SK-N-SH (cell line): ENCODE measurements at places on chromosomes 3 and 15. TPM values are rescaled to one million over a fixed set of nuclear protein-coding genes. Genes with fewer than 3 reads are reported as not detected.
A peak's percentile ranks its signal among the peaks of the same experiment; 100 is the strongest.

- no peak overlapping the region for H3K4me3 ChIP-seq
- no peak overlapping the region for H3K27ac ChIP-seq
- H3K36me3 ChIP-seq, result no peaks in the 10 kb centered on the region
- no peaks in the 10 kb centered on the region for H3K4me1 ChIP-seq
- no peak for DNase-seq
- no peaks in the 10 kb centered on the region for H3K27me3 ChIP-seq
These were observed 1142.9 kb downstream of the SI start for GRCh38 chr3:163935411-163935810.

- no peak for DNase-seq
- no peak overlapping the region for H3K27ac ChIP-seq
- no peaks in the 10 kb centered on the region for H3K4me1 ChIP-seq
- H3K36me3 ChIP-seq, result no peaks in the 10 kb centered on the region
- no peak overlapping the region for H3K4me3 ChIP-seq
- H3K27me3 ChIP-seq, result no peaks in the 10 kb centered on the region
These were observed 278.7 kb upstream of the KCNMB2 start for GRCh38 chr3:178257491-178257890.

GRCh38 chr15:58785355-58785754 lies 14.3 kb downstream of the MINDY2 start:
- no peaks in the 10 kb centered on the region for H3K36me3 ChIP-seq
- DNase-seq, result no peak
- no peaks in the 10 kb centered on the region for H3K4me1 ChIP-seq
- no peak overlapping the region for H3K27ac ChIP-seq

GRCh38 chr3:38005076-38006020 lies 14.8 kb downstream of the VILL start:
- no peak for DNase-seq
- no peaks in the 10 kb centered on the region for H3K27me3 ChIP-seq
- peaks cover 29% of the 10 kb centered on the region; the same call in 1 of the 2 replicates for H3K36me3 ChIP-seq
- H3K4me1 ChIP-seq, result no peaks in the 10 kb centered on the region; the same call in 1 of the 2 replicates

- no peaks in the 10 kb centered on the region for H3K4me1 ChIP-seq
- H3K36me3 ChIP-seq, result peaks cover 38% of the 10 kb centered on the region
- no peak for DNase-seq
These were observed 134.6 kb downstream of the MEIS2 start for GRCh38 chr15:36965570-36966342.

DNA sequence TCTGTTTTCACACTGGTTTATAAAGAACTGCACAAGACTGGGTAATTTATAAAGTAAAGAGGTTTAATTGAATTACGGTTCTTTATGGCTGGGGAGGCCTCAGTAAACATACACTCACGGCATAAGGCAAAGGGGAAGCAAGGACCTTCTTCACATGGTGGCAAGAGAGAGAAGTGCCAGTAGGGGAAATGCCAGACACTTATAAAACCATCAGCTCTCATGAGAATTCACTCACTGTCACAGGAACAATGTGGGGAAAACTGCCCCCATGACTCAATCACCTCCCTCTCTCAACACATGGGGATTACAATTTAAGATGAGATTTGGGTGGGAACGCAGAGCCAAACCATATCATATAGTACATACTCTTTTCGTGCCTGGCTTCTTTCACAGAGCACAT lies 42.4 kb downstream of the MAP2K1 start:
- no peak for DNase-seq
- H3K36me3 ChIP-seq, result peaks cover 2% of the 10 kb centered on the region
- H3K4me3 ChIP-seq, result no peak overlapping the region
- no peaks in the 10 kb centered on the region for H3K27me3 ChIP-seq
- H3K27ac ChIP-seq, result no peak overlapping the region

DNA sequence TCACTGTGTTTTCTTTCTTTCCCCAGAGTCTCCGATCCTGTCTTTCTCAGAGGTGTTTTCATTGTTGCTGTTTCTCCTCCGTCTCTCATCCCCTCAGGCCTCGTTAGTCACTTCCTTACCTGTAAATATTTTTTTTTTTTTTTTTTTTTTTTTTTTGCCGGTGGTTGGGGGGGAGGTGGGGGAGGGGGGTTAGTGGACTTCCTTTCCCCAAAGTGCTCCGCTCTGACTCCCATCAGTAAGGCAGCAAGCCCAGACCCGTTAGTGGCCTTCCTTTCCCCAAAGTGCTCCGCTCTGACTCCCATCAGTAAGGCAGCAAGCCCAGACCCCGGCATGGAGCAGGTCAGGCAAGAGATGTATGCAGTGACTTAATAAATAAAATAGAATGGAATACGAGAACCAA lies 97.1 kb upstream of the TNFAIP8L3 start:
- peaks cover 23% of the 10 kb centered on the region; the same call in 1 of the 2 replicates for H3K27me3 ChIP-seq
- H3K4me1 ChIP-seq, result no peaks in the 10 kb centered on the region
- no peak for DNase-seq
- no peak overlapping the region for H3K27ac ChIP-seq
- no peaks in the 10 kb centered on the region for H3K36me3 ChIP-seq
- no peak overlapping the region for H3K4me3 ChIP-seq

- H3K36me3 ChIP-seq, result 0 out of 2 replicates have a peak, but pooled peaks cover 3% of the 10 kb centered on the region
- no peak overlapping the region for H3K27ac ChIP-seq
- no peak overlapping the region for H3K4me3 ChIP-seq
- no peak for DNase-seq
These were observed 3.9 kb downstream of the BRK1 start for GRCh38 chr3:10119376-10119775.

- H3K27ac ChIP-seq, result peak overlapping the region; percentile 96
- peaks cover 22% of the 10 kb centered on the region for H3K4me1 ChIP-seq
- H3K27me3 ChIP-seq, result no peaks in the 10 kb centered on the region
- no peak overlapping the region for H3K4me3 ChIP-seq
- DNase-seq, result peak; percentile 74
These were observed 666.6 kb upstream of the UBE2E2 start for GRCh38 chr3:22536541-22536940.

DNA sequence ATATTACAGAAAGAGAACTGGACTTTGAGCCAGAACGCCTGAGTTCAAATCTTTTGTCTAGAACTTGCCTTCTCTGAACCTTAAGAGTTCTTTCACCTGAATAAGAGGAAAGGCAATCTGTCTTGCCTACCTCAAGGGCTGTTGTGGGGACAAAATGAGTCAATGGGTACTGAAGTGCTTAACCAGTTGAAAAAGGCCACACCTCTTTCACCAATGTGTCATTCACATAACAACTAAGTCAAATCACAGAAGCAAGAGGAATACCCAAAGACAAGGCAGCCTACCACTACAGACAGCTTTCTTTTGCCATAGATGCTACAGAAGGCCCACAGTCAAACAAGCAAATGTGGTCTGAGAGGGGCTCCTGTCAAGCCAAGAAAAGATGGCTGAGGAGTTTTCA lies 39.7 kb downstream of the NBEAL2 start:
- peaks cover 15% of the 10 kb centered on the region for H3K4me1 ChIP-seq
- H3K27me3 ChIP-seq, result no peaks in the 10 kb centered on the region
- H3K27ac ChIP-seq, result no peak overlapping the region
- H3K36me3 ChIP-seq, result peaks cover 44% of the 10 kb centered on the region
- H3K4me3 ChIP-seq, result no peak overlapping the region

DNA sequence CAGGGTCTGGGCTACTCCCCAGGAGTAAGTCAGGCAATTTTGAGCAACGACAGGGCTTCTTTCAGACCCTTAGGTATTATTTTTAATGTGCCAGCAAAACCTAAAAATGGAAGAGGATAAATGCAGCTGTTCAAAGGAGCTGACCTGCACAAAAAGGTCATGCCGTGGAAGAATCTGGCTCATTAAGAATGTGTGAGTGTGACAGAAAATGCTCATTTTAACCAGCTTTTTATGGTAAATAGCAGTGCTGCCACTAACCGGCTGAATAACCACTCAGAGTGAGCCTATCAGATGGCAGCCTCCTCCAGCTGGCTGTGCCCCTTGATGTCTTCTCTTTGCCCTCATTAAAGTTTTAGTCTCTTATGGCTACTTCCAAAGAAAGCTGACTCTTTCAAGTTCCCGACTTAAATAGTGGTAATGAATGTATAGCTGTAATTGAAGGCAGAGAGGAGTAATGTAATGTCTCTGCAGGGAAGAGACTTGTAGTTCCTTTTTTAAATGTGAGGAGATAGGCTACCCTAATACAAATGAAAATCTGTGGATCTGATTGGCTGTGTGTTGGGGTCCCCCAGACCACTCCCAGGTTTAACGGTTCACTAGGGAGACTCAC lies 9.5 kb upstream of the FSTL1 start:
- H3K36me3 ChIP-seq, result no peaks in the 10 kb centered on the region
- DNase-seq, result no peak
- H3K27me3 ChIP-seq, result no peaks in the 10 kb centered on the region

DNA sequence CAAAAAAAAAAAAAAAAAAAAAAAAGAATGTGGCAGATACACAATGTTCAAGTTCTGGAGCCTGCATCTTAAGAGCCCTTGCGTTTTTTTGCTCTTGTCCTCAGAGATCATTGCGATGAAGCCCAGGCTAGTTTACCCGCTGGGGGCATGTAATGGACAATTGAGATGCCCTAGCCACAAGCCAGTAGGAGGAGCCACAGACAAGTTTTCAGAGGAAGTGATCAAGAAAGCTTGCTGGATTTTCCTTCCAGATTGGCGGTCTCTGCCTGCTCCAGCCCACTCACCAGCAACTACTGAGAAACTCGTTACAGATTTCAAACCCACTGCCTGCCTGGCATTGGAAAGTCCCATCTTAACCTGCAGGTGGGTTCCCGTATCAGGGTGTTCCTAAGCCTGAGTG lies 192.1 kb upstream of the EOMES start:
- no peaks in the 10 kb centered on the region for H3K36me3 ChIP-seq
- peak; percentile 5 for DNase-seq
- no peaks in the 10 kb centered on the region; the same call in 1 of the 2 replicates for H3K4me1 ChIP-seq
- no peak overlapping the region for H3K4me3 ChIP-seq
- H3K27ac ChIP-seq, result no peak overlapping the region

DNA sequence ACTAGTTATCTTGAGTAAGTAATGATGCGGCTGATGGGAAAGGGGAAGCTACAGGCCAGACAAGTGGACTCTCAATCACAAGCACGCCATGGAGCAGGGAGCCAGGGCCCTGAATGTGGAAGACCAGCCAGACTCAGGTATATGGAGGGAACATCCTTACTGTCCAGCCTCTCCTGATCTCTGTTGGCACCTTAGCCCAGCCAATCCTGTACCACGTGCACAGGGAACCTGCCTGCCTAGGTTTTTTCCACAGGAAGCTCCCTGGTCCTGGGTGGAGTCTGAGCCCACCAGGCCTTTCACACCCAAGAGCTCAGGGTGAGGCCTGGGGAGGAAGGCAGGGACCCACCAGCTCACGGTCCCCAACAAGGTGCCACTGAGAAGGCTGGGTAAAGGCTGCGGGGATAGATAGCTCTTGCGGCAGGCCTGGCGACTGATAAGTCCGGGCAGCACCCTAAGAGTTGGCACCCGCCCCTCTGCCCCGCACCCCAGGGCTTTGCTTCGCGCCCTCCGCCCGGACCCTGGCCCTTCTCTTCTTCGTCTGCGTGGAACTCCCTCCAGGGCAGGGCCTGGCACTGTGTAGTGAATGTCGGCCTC lies 933 bp upstream of the APEH start:
- peak overlapping the region; percentile 90 for H3K27ac ChIP-seq
- no peak for DNase-seq
- peak overlapping the region; percentile 90 for H3K4me3 ChIP-seq
- H3K4me1 ChIP-seq, result 0 out of 2 replicates have a peak, but pooled peaks cover 7% of the 10 kb centered on the region
- no peaks in the 10 kb centered on the region for H3K27me3 ChIP-seq

DNA sequence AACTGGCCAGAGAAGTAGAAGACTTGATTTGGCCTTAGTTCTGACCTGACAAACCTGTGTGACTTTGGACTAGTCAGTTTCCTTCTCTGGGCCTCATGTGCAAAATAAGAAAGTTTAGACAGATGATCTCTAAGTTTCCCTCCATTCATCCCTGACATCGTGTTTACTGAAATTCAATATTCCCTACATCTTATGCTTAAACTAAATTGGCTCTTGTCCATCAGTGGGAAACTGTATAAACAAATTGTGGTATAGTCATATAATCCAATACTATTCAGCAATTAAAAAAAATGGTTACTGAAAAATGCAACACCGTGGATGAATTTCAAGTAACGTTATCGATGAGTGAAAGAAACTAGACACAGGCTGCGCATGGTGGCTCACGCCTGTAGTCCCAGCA lies 64.4 kb upstream of the HRH1 start:
- no peaks in the 10 kb centered on the region for H3K36me3 ChIP-seq
- no peak overlapping the region for H3K27ac ChIP-seq
- peaks cover 7% of the 10 kb centered on the region; the same call in 1 of the 2 replicates for H3K4me1 ChIP-seq
- no peaks in the 10 kb centered on the region for H3K27me3 ChIP-seq
- H3K4me3 ChIP-seq, result no peak overlapping the region
- DNase-seq, result no peak

GRCh38 chr15:85831415-85832113 lies 36.8 kb upstream of the KLHL25 start:
- H3K4me1 ChIP-seq, result no peaks in the 10 kb centered on the region
- peak overlapping the region; percentile 17; the same call in 1 of the 2 replicates for H3K27ac ChIP-seq
- DNase-seq, result peak; percentile 84
- H3K4me3 ChIP-seq, result no peak overlapping the region
- H3K27me3 ChIP-seq, result no peaks in the 10 kb centered on the region; the same call in 1 of the 2 replicates

- H3K4me3 ChIP-seq, result no peak overlapping the region
- H3K4me1 ChIP-seq, result no peaks in the 10 kb centered on the region
- no peaks in the 10 kb centered on the region for H3K27me3 ChIP-seq
- H3K36me3 ChIP-seq, result no peaks in the 10 kb centered on the region
These were observed 596.6 kb upstream of the AGTR1 start for GRCh38 chr3:148101061-148101460.

- no peak overlapping the region for H3K4me3 ChIP-seq
- H3K4me1 ChIP-seq, result no peaks in the 10 kb centered on the region
- DNase-seq, result no peak
- no peaks in the 10 kb centered on the region for H3K36me3 ChIP-seq
- H3K27ac ChIP-seq, result no peak overlapping the region
- peaks cover 3% of the 10 kb centered on the region; the same call in 1 of the 2 replicates for H3K27me3 ChIP-seq
These were observed 282.1 kb downstream of the VGLL3 start for GRCh38 chr3:86708893-86709292.

DNA sequence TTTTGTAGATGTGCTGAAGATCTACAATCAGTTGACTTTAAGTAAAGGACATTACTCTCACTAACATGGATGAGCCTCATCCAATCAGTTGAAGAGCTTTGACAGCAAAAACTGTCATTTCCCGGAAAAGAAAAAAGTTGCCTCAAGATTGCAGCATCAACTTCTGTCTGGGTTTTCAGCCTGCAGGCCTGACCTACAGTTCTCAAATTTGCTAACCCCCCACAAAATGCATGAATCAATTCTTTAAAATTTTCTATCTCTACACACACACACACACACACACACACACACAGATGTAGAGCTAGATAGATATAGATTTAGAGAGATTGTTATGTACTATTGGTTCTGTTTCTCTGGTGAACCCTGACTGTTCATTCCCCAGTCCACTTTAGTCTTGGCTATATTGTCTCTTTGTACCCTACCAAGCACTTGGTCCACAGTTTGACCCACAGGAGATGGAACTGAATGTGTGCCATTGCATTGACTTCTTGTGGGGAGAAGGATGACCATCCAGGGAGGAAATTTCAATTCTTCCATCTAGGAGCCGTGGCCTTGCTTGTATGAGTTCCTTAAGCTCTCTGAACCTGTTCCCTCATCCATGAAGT lies 228.3 kb downstream of the CLSTN2 start:
- no peak overlapping the region for H3K27ac ChIP-seq
- H3K4me1 ChIP-seq, result peaks cover 7% of the 10 kb centered on the region
- no peaks in the 10 kb centered on the region for H3K36me3 ChIP-seq
- no peak for DNase-seq
- H3K27me3 ChIP-seq, result no peaks in the 10 kb centered on the region

- no peaks in the 10 kb centered on the region; the same call in 1 of the 2 replicates for H3K4me1 ChIP-seq
- peak overlapping the region; percentile 49 for H3K27ac ChIP-seq
- no peaks in the 10 kb centered on the region for H3K27me3 ChIP-seq
These were observed 20.4 kb upstream of the MAP6D1 start for GRCh38 chr3:183845608-183846288.

The ACKR2 gene
- 0.10 and 0.11 TPM in 2 replicates for polyA plus RNA-seq

The STT3B gene
- polyA plus RNA-seq, result 27.9 and 40.5 TPM in 2 replicates

The THSD4 gene
- polyA plus RNA-seq, result 64.8 and 79.1 TPM in 2 replicates

The CCNB2 gene
- polyA plus RNA-seq, result 40.5 and 46.6 TPM in 2 replicates

The GPR149 gene
- polyA plus RNA-seq, result not detected in 2 replicates

The FAM219B gene
- 53.0 and 90.2 TPM in 2 replicates for polyA plus RNA-seq

The SLC35G2 gene
- polyA plus RNA-seq, result 9.7 and 10.6 TPM in 2 replicates

The CCDC33 gene
- polyA plus RNA-seq, result 3.3 and 4.0 TPM in 2 replicates

The RHOV gene
- polyA plus RNA-seq, result 0.49 and 0.62 TPM in 2 replicates
